ENCODE measurements at places on chromosomes 1 and 21.

DNA sequence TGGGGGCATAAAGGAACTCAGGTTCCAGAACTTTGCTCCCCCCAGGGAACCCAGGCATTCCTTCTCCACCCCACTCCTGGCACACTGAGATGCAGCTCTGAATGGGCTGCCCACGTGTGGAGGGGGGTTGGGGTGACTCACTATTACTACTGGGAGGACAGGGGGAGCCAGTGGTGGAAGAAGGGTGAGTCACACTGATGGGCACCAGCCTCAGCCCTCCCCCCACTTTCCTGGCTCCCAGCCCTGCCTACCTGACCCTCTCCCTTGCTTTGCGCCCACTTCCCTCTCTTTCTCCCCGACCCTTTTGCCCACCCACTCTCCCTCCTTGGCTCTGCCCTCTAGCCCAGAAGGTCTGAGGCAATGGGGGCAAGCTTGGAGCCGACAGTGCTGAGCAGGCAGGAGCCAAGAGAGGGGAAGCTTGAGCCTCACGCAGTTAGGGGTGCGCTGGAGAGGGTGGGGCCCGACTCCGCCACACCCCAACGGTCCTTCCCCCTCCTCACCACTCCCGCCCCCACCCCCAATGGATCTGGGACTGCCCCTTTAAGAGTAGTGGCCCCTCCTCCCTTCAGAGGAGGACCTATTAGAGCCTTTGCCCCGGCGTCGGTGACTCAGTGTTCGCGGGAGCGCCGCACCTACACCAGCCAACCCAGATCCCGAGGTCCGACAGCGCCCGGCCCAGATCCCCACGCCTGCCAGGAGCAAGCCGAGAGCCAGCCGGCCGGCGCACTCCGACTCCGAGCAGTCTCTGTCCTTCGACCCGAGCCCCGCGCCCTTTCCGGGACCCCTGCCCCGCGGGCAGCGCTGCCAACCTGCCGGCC is at the start of gene LMNA:
LMNA (plus strand) TSS at position 611 of the 818 bp plus-strand sequence. CDS start 208 bp downstream, outside the sequence.
- DNase-seq, result no peak

DNA sequence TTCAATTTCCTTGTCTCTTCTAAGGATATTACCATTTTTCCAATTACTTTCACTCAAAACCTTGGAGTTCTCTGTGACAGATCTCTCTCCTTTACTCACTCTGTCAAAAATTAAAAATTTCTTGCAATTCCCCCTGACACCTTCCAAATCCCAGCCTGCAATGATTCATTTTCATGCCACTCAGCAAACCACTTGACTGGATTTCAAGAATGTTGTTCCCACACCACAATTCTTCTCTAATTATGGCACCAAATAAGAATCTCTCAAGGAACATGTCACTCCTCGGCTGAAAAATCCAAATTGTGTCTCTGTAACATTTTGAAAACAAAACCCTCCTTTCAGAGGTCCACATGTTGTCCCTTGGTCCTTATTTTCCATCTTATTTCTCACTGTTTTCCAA is 438.9 kb upstream of the ZP4 start:
- DNase-seq, result no peak

GRCh38 chr1:203407296-203407695 is 56.4 kb upstream of the FMOD start:
- DNase-seq, result no peak

GRCh38 chr21:42195378-42196031 is 23.4 kb upstream of the ABCG1 start:
- DNase-seq, result no peak

- no peak for DNase-seq
Observed at GRCh38 chr1:20224546-20224945, 38.2 kb upstream of the PLA2G2C start.

All from cortex of kidney (tissue), 1 donor.